ENCODE measurements at places on chromosomes 5 and 9.

- no peak for DNase-seq
Measured at GRCh38 chr9:99231711-99232110, 9.6 kb downstream of the SEC61B start.

DNA sequence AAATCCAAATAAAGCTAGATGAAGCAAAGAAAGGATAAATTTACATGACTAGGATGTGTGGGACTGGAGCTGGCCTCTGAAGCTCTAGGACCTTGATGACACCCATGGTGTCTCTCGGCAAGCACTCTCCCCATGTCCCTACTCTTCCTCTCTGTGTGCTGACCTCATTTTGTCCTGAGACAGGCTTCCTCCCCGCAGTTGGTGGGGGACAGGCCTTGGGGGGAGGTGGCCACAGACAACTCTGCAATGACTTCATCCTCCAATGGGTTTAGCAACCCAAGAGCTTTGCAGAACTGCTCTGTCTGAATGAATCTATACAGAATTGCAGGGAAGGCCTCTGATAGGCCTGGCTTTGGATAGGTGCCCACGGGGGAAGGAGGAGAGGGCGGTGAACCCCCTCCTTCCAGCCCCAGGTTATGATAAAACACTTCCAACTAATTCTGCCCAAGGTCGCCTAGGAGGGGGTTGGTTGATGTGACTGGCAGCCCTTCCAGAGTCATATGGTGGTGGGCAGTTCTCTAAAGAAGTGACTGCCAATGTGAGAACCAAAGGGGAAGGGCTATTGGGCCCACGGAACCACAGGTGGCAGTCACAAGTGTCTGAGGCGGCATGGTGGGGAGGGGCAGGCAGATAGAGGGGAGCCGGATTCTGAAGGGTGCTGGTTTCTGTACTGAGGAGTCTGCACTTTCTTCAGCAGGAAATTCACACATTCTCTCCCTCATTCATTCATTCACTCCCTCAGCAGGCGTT is 6.0 kb downstream of the SLC6A7 start:
- no peak for DNase-seq

GRCh38 chr9:87729246-87729645 is 3.3 kb downstream of the CTSL start:
- no peak for DNase-seq

DNA sequence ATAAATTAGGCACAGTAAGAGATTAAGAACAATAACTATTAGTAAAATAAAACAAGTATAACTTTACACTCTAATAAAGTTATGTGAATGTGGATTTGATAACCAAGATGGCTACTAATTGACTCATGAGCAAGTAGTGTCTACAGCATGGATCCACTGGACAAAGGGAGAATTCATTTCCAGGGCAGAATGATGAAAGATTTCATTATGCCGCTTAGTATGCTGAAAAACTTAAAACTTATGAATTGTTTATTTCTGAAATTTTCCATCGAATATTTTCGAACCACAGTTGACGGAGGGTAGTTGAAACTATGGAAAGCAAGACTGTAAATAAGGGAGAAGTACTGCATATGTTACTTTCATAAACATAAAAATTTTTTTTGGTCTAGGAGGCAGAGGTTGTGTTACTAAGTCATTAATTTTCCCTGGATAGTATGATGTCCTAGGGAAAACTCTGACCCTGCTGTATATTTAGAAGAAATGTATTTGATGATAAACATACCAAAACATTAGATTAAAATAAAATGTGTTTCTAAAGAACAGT is 24.9 kb upstream of the TARS1 start:
- no peak for DNase-seq

DNA sequence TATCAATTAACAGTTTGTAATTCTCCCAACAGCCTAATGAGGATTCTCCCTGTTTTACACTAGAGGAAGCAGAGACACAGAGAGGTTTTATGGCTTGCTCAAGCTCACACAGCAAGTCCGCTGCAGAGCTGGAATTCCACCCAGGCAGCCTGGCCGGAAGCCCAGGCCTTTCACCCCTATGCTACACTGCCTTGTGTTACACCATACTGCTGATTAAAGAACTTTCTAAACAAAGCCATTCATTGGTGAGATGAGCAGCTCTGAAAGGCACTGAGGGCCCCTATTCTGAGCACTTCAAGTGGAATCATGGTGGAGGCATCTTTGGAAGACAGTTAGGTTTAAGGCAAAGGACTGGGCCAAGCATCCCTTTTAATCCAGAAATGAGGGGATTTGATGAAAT is 14.7 kb upstream of the LARP1 start:
- no peak for DNase-seq

GRCh38 chr5:14469551-14470377 is 111.8 kb upstream of the OTULINL start:
- no peak for DNase-seq

- peak; percentile 45 for DNase-seq
Measured at GRCh38 chr9:13088720-13089427, 190.6 kb downstream of the MPDZ start.

DNA sequence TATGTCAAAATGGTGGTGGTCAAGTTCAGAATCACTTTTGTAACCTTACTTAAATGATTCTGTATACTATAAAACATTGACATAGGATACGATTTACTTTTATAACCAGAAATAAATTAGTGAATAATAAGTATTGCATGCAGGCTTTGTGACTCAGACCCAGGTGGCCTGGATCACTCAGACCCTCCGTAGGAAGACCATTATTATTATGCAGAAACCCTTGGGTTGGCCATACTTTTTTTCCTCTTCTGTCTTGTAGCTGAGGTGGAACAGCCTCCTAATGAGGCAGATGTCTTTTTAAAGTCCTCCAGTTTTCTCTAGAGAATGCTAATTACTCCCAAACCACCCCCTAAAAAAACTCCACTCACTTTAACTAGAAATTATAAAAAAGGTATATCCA is 121.9 kb downstream of the LPAR1 start:
- DNase-seq, result no peak

DNA sequence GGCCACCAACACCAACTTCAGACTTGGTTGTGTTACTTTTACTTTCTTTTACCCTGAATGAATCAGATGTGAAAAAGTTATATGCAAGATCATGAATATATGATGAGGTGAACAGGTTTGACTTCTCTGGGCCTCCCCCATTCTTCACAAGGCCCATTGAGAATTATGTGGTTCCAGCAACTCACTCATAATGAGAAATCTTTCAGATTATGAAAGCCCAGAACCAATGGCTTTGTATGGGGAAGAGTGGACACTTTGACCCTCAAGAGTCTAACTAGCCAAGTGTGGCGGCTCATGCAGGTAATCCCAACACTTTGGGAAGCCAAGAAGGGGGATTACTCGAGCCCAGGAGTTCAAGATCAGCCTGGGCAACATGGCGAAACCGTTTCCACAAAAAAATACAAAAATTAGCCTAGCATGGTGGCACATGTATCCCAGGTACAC is 16.1 kb upstream of the LNPEP start:
- no peak for DNase-seq

- no peak for DNase-seq
Measured at GRCh38 chr9:14263707-14264483, 50.0 kb downstream of the NFIB start.

GRCh38 chr9:82722561-82722960 is 340.4 kb downstream of the RASEF start:
- no peak for DNase-seq

DNA sequence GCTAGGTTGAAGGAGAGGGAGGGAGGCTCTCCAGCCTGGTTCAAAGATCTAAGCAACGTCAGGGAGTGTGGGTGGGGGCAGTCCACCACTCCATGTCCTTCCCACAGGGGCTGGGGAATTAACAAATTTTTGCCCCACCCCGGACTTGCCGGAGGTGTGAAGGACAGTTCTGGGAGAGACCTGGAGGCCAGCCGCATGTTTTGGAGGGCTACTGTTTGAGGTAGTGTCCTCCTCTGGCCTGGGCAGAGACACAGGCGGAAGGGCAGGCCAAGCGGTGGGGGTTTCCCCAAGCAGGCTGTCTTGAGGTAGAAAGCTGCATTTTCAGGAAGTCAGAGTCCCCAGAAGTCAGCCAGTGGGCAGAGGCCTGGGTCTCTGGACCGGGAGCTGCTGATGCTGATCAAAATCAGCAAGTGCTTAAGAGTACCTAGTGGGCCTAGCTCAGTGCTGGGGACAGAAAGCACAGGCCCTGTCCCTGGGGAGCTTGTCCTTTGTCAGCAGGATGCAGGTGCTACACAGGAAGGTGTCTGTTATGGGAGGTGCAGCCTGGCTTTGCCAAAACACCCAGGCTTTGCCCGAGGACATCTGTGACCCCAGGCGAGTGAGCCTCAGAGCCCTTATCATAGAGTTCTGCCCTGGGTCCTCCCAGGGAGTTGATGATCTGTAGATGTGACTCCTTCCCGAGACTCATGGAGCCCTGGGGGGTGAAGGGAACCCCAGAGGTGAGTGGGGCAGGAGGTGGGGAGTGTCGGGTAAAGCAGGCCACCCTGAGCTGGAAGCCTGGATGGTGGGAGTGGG is 18.5 kb downstream of the JADE2 start:
- DNase-seq, result no peak

DNA sequence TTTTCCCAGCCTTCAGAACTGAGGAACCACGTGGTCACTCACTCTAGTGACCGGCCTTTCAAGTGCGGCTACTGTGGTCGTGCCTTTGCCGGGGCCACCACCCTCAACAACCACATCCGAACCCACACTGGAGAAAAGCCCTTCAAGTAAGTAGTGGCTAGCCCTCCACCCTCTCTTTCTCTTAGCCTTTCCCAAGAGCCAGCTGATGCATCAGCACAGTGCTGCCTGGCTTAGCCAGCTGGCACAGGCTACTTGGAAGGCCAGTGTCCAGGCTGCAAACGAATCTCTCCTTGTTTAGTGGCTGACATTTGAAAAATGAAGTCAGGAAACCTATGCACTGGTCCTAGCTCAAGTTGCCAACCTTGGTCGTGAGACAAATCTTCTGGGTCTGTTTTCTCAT is 91.1 kb downstream of the PRDM6 start:
- no peak for DNase-seq

- no peak for DNase-seq
Measured at GRCh38 chr9:124217836-124218437, 39.8 kb upstream of the NEK6 start.

DNA sequence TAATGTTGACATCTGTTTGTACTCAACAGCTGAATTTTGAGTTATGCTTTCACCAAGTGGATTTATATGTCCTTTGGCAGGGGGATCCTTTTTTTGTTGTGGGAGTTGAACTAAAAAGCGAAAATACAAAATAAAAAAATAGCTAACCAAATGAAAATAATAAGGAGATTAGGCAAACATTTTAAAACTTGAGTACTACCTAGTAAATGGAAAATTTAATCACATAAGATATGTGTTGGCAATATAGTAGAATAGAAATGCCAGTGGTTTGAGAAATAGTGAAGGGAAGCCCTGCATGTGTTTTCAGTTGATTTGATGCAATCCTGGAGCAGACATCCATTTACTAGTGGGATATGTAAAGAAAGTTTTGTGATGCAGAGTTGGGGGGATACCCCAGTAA is 98.0 kb downstream of the RASGRF2 start:
- no peak for DNase-seq

- no peak for DNase-seq
Measured at GRCh38 chr9:135902655-135903357, 4.5 kb downstream of the CAMSAP1 start.

GRCh38 chr9:136533775-136534157 is 12.1 kb downstream of the NOTCH1 start:
- no peak for DNase-seq

- peak; percentile 13 for DNase-seq
Measured at GRCh38 chr9:78029551-78030295, 1.9 kb downstream of the GNAQ start.

- DNase-seq, result no peak
Measured at GRCh38 chr5:53569453-53569852, 9.0 kb downstream of the NDUFS4 start.

- DNase-seq, result no peak
Measured at GRCh38 chr9:37436540-37436939, 14.0 kb downstream of the GRHPR start.

- no peak for DNase-seq
Measured at GRCh38 chr9:16203729-16204573, 651.1 kb downstream of the CCDC171 start.

DNA sequence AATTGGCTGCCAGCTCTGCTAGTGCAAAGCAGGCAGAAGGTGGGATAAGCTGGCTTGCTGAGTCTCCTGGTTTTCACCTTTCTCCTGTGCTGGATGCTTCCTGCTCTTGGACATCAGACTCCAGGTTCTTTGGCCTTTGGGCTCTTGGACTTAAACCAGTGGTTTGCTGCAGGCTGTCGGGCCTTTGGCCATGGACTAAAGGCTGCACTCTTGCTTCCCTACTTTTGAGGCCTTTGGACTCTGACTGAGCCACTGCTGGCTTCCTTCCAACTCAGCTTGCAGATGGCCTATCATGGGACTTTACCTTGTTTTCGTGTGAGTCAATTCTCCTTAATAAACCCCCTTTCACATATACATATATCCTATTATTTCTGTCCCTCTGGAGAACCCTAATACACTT is 1293.9 kb upstream of the CDH6 start:
- no peak for DNase-seq

DNA sequence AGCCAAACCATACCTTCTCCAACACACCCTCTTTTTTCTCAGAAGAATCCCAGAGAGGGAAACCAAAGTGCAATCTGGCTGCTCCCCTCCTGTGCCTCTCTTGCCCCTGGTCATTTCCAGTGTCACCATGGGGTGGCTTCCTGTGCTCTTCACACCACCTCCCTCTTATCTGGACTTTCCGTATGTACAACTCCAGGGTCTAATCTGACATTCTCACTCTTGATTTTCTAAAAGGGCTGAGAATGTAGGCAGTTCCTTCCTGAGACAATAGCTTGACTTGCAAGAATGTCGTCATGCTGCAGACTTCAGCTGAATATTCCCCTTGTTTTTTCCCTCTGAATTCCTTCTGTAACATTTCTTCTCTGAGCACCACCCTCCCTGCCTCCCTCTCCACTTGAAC is 110.2 kb downstream of the FBXL7 start:
- DNase-seq, result no peak

GRCh38 chr5:93395971-93396379 is 185.0 kb downstream of the NR2F1-AS1 start:
- DNase-seq, result no peak

GRCh38 chr5:407051-407450 is 35.9 kb upstream of the EXOC3 start:
- no peak for DNase-seq

- DNase-seq, result peak; percentile 62
Measured at GRCh38 chr5:181261320-181262049, 542 bp upstream of the TRIM52 start.

DNA sequence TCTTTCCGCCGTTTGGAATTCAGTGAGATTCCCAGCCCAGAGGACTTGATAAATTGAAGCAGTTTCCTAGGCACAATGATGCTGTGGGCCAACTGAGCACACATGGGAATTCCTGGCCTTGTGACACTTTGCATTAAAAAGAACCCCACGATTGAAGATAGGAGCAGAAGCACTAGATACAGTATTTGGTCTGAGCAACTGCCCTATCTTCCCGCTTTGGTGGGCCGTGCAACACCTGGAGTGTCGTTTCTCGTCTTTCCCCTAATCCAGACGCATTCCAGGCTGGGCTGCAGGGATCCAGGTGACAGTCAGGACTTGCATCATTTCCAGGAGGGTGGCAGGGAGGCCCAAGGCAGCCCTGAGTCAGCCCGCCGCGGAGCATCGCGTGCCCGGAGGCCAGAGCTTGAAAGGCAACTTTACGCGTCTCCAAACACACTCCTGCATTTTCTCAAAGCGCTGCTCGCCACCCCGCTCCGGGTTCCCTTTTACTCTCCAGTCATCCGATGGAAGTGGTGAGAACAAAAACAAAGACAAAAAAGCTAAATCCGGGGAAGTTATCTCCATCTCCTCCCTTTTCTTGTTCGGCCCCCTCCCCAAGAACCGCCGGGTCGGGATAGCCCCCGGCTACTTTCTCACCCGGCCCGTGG is 753 bp upstream of the STC2 start:
- DNase-seq, result no peak

GRCh38 chr9:114031948-114032840 is 45.9 kb downstream of the AMBP start:
- DNase-seq, result no peak
